ENCODE measurements at places on chromosomes 1 and 21. TPM values are rescaled to one million over a fixed set of nuclear protein-coding genes. Genes with fewer than 3 reads are reported as not detected.

Gene RIIAD1
- total RNA-seq = 11.4 TPM

DNA sequence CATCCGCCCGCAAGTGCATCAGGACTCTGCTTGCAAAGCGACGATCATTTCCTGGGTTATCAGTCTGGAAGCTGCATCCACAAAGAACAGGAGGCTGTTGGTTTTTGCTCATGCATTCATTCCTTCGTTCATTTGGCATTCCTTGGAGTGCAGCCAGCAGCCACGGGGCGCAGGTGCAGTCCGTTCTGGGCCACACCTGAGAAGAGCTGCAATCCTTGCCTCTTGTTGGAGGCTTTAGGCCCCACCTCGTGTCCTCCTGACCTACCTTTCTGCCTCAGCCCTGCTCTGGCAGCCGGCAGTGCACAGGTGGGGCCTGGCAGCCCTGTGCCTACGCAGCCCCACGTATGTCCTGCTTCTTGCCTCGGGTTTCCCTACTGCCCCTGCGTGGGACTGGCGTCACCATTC, 19.6 kb upstream of the C2CD2 start:
- DNase-seq = no peak

- no peak for DNase-seq
Observed at GRCh38 chr21:15259824-15260223, 195.0 kb upstream of the NRIP1 start.

Gene ZNF683
- not detected for total RNA-seq

GRCh38 chr1:96374076-96374762, 347.4 kb upstream of the PTBP2 start:
- DNase-seq = no peak

- no peak for DNase-seq
Observed at GRCh38 chr1:27646676-27647075, 11.7 kb upstream of the FGR start.

Gene RGS8
- total RNA-seq = not detected

Gene CHAF1B
- total RNA-seq = 0.55 TPM

GRCh38 chr1:235583511-235584001, 66.0 kb downstream of the GNG4 start:
- DNase-seq = no peak

DNA sequence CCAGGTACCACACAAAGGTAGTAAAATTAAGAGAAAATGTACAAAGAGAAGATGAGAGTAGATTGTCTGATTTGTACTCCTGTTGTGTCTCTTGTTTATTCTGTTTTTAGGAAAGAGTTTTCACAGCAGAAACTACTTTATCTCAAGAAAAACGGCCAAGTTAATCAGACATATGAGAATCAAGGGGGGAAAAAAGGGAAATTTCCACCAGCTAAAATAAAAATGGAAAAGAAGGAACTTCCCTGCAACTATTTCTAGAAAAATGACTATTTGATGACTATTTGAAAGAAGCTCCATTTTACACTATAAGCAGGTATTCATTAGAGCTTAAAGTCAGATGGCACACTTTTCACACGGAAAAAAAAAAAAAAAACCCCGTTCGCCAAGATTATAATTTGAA, 56.5 kb downstream of the EPRS1 start:
- no peak for DNase-seq

DNA sequence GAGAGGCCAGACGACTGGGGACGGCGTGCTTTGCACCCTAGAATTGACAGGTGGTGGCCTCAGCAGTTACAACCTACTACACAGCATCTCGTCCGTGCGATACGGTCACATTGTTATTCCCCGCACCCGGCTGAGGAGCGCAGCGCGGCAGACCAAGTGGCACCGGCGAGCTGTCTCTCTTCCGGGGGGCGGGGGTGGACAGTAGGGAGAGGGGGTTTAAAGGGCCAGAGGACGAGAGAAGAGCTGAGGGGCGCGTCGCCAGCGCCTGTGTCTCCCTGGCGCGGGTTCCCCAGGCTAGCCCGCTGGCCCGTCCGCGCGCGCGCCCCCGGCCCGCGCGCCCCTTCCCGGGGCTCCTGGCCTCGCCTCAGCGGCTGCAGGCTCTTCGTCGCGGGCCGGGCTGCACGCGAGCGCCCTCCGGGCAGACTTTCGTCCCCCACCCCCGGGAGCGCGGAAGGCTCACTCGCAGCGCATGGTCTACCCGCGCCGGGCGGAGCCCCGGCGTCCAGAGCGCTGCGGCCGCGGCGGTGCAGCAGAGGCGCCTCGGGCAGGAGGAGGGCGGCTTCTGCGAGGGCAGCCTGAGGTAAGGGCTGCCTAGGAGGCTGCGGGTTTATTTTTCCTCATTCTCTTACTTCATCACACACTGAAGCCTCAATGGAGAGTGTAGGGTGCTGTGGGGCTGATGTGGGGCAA, at the start of gene PDE4B:
Gene PDE4B, plus strand, starts transcription at position 227 of the 690 bp plus-strand sequence.
- DNase-seq = no peak

DNA sequence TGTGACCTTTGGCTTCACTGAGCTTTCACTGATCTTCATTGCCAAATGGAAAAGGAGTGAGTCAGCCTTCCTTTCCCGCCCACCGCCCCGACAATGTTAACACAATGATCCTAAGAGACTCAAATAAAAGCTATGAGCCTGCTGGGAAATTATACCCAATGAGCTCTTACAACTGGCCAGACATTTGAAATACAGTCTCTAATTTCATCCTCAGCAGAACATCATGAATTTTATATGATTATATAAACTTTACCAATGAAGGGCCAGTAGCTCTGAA, 252.5 kb downstream of the SIPA1L2 start:
- peak; percentile 66 for DNase-seq

GRCh38 chr1:188782220-188782841, 1695.3 kb downstream of the BRINP3 start:
- DNase-seq = no peak

Gene TMEM54
- 58.1 TPM for total RNA-seq

GRCh38 chr1:224175617-224176016, 7.4 kb upstream of the DEGS1 start:
- DNase-seq = peak; percentile 74

Gene SLC5A9
- not detected for total RNA-seq

DNA sequence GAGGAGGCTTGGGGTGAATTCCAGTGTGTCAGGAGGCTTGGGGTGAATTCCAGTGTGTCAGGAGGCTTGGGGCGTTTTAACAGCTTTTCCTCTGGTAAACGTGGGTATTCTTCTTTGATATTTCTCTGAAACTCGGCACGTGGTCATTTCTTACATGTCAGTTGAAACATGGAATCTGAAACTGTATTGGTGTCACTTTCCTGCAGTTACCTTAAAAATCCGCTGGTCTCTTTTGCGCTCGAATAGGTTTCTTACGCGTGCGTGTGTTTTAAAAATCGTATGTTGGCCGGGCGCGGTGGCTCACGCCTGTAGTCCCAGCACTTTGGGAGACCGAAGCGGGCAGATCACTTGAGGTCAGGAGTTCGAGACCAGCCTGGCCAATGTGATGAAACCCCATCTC, 33.5 kb downstream of the PRKCZ start:
- DNase-seq = no peak

DNA sequence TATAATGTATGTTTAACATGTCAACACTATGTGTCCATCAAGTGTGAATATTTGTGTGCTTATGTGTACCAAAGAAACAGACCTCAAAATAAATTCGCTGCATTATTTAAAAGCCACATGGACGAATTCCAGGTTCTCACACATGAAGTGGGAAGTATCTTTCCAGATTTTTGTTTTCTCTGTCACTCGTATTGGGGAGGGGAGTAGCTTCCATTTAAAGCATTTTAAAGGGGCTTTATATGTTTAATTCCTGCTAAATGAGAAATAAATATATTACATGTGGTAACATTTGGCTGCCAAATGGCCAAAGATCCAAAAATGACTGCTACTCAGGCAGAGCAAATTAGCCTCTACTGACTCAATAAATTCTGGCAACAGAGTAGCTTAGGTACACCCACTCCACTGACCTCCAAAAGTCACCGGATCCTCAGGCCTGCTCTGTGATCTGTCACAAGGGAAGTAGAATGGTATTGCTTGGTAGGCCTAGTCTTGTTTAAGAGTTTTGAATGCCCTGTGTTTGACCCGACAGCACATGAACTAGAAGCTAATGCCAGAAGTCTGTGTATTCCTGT, 178.1 kb downstream of the ZP4 start:
- no peak for DNase-seq

- DNase-seq = peak; percentile 82
Observed at GRCh38 chr1:221886743-221887414, 145.0 kb upstream of the DUSP10 start.

Gene MSH4
- 0.41 TPM for total RNA-seq

DNA sequence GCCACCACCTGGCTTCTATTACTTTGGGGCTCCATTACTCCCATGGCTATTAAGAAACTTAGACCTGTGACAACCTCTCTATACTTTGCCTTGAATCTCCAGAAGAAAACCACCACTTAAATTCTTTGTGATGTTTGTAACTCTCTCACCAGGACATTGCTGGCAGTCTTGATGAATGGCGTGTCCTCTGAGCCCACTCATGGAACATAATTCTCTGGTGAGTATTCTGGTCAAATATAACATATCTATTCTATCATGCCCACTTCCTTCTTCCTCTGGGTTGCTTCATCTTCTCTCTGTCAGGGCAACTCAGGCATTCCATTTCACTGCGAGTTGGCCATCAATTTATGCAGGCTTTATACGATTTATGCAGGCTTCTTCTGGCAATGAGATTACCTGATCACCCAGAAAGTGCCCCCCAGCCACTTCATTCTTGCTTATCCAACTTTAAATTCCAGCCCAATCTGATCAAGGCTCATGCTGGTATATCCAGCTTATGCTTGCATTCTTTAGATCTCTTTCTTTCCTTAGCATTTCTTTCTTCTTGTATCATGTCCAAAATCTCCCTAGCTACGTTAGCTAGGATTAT, 112.0 kb upstream of the CHRM3 start:
- no peak for DNase-seq

DNA sequence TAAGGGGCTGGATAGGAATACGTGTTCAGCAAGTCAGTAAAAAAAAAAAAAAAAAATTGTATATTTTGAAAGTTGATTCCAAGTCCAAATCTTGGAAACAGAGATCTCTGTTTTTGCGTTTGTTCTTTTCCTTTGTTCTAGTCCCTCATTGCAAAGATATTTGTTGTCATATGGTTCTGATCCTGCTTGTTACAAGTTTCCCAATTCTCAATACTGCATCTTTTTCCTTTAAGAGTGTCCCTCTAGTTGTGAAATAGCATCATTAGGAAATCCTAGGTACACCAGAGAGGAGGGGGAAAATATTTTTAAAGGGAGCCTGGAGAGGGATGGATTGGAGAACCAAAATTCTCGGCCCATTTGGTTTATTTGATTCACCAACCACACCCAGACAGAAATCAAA, 152.2 kb upstream of the C1orf105 start:
- DNase-seq = no peak

DNA sequence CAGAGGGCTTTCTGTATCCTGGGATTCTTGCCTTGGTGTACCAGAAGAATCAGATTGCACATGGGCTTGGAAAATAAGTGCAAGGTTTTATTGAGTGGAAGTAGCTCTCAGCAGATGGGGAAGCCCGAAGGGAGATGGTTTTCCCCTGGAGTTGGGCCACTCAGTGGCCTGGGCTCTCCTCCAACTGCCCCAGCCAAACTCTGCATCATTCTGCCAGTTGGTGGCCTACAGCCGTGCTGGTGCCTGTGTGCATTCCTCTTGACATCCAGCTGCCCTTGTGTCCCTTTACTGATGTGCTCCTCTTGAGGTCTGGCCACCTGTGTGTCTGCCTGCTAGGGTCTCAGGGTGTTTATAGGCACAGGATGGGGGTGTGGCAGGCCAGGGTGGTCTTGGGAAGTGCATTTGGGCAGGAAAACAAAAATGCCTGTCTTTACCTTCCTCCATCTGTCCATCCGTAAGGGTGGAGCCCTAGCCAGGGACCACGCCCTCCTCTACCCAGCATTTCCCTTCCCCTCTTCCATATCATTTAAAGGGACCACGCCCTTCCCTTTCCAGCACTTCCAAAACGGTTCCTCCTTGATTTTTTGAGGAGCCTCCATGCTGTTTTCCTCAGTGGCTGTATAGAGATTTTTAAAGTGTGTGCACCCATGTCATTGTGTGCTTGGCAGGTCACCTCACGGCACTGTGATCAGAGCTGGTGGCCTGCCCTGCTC, 18.9 kb downstream of the SNAP47 start:
- DNase-seq = no peak

Gene UBE2U
- total RNA-seq = not detected

Gene SPRR5
- not detected for total RNA-seq

GRCh38 chr21:15667010-15667409, 62.8 kb upstream of the USP25 start:
- DNase-seq = no peak

- DNase-seq = no peak
Observed at GRCh38 chr1:111737216-111738132, 1.7 kb downstream of the INKA2 start.

DNA sequence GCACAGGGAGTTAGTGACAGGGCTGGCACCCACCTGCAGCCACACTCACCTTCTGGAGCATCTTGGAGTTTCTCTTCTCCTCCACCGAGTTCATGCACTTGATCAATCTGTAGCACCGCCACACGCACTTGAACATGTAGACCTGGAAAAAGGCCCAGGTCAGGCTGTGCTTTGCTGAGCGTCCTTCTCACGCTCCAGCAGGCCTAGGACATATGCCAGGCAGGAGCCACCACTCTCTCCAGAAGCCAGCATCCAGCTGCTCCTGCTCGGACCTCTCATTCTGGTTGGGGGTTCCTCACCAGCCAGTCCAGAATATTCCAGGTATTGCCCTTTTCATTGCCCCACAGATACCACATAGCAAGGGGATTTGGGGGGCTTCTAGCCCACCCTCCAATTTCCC, 11.7 kb upstream of the MATN1 start:
- no peak for DNase-seq

DNA sequence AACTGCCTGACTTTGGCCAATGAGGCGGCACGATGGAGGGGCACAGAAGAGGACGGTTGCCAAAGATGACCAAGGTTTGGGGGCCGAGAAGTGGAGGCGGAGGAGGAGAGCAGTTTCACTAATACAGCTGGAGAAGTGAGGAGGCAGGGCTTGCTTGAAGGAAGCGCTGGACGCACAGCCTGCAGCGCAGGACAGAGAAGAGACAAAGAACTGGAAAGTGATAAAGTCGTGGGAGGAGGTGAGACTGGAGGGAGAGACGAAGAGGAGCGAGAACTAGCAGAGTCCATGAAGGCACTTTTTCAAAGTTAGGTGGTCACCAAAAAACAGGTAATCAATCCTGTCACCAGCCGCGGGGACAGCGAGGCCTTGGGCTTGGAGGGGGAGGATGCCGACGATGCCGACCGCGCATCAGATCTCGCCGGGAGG, 771 bp downstream of the PACC1 start:
- DNase-seq = no peak

Gene FAM72B
- 0.27 TPM for total RNA-seq

DNA sequence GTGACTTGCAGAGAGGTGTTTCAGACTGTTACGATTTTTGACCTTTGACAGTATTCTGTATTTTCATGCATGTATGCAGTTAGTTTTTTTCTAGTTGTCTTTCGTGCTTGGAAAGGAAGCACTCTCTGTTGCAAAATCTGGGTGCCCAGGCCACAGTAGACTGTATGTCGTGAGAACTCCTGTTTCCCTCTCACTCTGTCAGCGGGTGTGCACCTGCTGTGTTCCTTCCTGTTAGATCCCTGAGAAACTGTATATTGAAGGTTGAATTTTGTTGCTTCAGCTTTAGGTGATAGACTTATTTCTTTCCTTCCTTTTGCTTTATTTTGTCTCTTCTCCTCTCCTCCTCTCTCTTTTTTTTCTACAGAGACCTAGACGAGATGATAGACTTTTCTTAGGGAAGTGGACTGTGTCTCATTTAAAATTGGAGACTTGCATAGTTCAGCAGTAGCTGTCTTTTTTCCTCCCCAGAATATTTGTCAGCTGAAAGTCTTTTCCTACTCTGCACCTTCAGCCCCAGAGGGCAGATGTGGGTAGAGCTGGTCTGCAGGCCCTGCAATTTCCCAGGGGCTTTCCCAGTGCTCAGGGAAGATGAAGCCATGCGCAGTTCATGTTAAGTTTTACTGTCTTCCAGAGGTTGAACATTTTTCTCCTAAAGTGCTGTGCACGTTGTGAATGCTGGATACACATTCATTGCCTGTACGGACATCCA, 1.4 kb downstream of the TRAPPC10 start:
- DNase-seq = no peak
